ENCODE measurements at places on chromosomes 5 and 9.

- no peak for DNase-seq
These were observed 18.6 kb downstream of the JAKMIP2 start for GRCh38 chr5:147763791-147764525.

DNA sequence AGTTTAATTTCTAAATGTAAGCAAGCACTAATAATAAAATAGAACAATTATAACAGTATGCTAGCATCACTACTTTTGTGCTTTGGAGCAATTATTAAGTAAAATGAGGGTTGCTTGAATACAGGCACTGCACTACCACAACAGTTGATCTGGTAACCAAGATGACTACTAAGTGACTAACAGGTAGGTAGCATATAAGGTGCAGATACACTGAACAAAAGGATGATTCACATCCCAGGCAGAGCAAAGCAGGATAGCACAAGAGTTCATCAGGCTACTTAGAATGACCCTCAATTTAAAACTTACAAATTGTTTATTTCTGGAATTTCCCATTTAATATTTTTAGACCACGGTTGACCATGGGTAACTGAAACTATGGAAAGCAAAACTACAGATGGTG, 48.0 kb upstream of the RGS7BP start:
- DNase-seq = no peak

GRCh38 chr9:68637020-68637419, 68.0 kb upstream of the PIP5K1B start:
- peak; percentile 85 for DNase-seq

DNA sequence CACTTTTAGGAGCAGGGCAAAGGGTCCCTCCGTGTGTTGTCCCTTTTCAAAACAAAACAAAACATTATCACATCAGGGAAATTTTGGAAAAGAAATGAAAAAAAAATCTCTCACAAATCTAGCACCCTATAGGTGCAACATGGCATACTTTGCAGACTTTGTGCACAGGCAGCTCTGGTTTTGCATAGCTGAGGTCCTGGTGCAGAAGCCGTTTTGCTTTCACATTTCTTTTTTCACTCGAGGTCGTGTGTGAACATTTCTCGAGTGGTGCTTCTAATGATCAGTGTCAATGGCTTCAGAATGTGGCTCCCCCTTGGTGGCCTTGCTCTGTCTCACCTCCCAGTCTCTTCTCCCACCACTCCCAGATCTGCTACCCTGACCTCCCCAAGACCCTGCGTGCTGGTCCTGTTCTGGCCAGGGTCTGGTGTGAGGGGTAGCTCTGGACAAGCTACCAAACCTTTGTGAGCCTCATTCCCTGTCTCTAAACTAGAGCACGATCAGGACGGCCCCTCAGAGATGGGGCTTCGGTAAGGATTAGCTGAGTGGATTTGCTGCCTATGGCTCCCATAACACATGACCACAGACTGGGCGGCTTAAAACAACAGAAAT, 258.0 kb downstream of the NSG2 start:
- DNase-seq = no peak

- no peak for DNase-seq
These were observed 187.3 kb upstream of the NMUR2 start for GRCh38 chr5:152592416-152592815.

- no peak for DNase-seq
These were observed 229.7 kb downstream of the ICE1 start for GRCh38 chr5:5652181-5652580.

- DNase-seq = no peak
These were observed 51.6 kb upstream of the CCNG1 start for GRCh38 chr5:163385824-163386223.

GRCh38 chr5:89324990-89325389, 442.0 kb upstream of the MEF2C start:
- no peak for DNase-seq

GRCh38 chr5:431001-431710, 11.8 kb upstream of the EXOC3 start:
- peak; percentile 82 for DNase-seq

DNA sequence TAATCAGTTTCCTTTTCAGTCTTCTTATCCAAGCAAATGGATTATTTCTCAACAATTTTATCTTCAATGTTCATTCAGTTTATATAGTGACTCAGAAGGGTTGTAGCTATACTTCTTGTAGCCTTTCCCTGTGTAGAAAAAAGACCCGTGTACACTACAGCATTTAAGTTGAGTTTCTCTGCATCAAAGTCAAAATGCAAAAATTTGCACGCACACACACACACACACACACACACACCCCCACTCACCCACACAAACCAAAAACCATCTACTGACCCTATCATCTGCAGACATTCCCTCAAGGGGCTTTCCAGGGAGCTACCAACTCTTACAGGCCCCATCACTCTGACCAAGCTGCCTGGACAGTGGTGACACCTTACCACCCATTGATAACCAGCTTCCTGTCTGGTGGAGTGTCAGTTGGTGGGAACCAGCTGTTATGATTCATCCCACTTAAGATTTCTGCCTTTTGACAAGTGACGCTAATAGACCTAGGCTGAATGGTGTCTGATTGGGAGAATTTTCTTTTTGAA, 12.2 kb upstream of the ELL2 start:
- no peak for DNase-seq

GRCh38 chr9:19998823-19999455, 210.1 kb upstream of the SLC24A2 start:
- DNase-seq = no peak

DNA sequence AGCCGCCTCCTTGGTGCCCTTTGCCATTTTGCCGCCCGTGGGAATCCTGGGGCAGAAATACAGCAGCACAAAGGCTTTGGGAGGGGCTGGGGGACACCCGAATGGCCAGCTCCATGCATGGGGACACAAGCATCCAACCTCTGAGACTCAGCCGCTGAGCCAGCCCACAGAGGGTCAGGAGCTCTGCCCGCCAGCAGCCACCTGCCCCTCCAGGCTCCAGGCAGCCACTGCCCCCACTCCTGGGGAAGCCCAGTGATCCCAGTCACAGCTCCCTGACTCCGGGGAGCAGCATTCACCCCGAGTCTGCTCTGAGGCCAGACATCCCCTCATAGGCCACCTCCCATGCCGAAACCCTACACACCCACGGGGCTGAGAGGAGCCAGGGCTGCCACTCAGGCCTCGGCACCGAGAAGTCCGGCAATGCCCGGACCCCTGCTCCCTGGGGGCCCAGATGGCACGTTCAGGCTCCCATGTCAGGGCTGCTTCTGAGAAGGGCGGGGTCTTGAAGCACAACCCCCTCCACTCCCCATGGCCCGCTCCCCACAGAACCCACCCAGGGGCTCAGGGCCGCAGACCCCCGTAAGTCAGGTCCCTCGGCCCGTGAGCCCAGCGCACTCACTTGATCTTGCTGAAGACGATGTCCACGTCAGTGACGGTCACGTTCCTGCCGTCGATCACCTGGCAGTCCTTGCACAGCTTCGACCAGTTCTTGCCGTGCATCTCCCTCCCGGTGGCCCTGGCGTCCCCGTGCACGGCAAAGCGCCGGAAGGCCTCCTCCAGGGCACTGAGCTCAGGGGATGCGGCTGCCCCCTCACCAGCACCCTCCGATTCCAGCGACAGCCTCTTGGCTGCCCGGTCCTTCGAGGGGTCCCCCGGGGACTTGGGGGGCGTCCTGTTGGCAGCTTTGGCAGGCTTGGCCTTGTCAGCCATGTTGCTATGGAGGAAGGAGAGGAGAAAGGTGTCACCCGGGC, 15.7 kb downstream of the TPPP start:
- DNase-seq = no peak

DNA sequence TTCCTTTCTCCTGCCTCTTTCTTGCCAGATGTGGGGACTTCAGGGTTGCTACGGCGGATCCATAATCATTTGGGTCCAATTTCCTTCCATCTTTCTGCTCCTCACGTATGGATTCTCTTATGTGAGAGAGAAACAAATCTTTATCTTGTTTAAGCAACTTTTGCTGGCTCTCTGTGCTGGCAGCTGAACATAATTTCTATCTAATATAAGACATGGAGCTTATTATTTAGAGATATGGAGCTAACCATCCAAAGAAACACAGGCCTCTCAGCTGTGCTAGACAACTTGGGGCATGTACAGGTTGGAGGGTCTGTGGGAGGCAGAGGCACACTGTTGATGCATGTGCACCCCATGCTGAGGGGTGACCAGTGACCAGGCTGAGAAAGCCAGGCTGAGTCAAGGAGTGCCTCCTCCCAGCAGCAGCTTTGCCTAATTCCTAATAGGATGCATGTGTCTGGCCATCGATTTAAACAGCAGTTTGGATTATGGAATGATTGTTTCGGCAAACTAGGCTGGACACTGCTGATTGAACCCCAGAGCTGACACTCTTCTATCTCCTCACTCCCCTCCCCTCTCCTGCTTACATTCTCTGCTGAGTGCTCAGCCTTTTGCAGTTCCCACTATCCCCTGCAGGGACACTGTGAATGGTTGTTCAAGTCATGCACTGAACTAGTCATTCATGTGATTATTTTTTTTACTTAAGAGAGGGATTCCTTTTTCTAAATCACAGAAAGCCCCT, 195.8 kb downstream of the ERCC6L2 start:
- DNase-seq = no peak

DNA sequence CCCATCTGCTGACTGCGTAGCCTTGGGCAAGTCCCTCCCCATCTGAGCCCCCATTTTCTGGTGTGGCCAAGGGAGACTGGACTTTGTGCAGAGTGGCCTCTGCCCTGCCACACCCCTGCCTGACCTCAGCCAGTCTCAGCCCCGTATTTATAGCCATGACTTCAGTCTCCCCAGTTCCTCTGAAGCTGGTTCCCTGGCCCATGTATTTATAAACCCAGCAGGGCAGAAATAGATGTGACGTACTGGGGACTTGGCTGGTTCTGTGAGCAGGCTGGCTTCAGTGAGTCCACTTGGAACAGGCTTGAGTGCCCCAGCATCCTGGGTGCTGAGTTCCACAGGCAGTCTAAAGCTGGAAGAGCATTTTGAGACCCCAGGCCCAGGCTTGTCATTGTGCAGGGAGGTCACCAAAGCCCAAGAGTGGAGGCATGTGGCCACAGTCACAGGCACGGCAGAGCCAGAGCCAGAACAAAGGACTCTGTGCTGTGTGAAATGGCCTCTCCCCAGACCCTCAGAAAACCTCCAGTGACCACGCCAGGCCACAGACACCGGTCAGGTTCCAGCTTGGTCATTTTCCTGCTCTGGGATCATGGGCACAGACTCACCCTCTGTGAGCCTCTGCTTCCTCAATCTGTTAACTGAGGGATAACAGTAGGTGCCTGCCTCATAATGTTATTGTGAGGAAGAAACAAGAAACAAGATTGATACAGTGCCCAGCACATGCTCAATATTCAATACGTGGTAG, 30.4 kb upstream of the SYNPO start:
- no peak for DNase-seq

- DNase-seq = no peak
These were observed 204.2 kb downstream of the TAF11L14 start for GRCh38 chr5:17838469-17838868.

DNA sequence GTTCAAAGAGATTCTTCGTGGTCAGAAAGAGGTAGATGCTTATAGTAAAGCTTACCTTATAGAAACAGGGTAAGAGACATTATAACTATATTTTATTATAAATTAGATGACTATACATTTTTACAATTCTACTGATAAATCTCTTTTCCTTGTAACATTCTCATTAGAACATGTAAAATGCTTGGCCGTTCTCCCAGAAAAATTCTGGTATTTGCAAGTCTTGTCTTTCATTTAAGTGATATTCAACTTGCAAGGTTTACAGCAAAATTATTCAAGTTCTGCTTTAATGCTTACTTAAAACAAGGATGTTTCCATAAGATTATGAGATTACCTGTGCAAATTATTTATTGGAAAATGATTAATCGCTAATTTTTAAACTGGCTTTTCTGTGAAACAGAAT, 41.3 kb upstream of the CDH18 start:
- DNase-seq = no peak

DNA sequence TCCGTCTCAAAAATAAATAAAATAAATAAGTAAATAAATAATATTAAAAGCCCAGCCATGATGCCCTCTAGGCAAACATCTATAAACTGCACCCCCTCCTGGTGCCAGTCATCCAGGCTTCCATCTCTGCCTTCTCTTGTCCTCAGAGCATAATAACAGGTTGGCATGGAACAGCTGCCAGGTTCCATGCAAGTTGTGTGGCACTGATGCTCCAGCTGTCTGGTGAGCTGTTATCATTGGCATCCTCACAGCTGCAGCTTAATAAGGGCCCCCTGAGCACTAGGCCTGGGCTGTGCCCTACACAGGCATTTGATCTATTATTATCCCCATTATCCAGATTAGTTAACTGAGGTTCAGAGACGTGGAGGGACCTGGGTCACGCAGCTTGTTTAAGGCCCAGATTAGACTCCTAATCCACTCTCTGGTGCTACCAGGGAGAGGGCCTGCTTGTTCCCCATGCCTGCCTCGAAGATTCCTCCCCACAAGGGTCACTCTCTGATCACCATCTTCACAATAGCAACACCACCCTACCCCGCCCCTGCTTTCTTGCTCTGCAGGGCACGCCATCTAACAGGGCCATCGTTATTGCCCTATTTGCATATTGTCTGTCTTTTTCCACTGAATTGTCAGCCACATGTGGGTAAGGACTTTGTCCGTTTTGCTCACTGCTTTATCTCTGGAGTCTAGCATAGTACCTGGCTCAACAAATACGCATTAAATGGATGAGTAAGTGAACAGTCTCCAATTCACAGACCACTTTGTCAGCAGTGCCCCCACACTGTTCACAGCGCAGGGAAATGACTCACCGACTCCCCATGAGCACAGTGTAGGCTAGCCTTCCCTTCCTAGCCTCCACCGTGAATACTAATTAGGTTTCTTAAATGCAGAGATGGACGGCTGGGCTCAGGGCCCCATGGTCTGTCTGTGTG, 1.5 kb upstream of the DNM1 start:
- DNase-seq = no peak

DNA sequence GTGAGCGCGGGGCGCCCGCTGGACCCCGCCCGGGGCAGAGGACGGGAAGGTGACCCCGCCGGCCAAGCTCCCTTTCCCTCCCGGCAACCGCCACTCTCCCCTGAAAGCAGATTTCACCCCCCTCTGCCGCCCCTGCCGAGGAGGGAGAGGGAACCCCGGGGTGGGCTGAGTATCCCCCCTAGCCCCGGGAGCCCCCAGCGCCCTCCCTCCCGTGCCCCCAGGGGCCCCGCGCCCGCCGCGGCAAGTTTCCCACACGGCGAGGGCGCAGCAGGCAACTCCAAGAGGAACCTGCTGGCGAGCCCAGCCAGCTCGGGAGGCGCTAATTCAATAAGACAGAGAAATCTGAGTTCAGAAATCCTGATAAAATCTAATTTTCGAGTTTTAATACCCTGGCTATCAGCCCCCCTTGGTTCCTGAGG, 1.6 kb downstream of the NTNG2 start:
- no peak for DNase-seq

All from NCI-H2081 (cell line).